ENCODE measurements at places on chromosomes 13 and 19. TPM values are rescaled to one million over a fixed set of nuclear protein-coding genes. Genes with fewer than 3 reads are reported as not detected.
A peak's percentile ranks its signal among the peaks of the same experiment; 100 is the strongest.

- H3K27me3 ChIP-seq, result no peaks in the 10 kb centered on the region
- H3K4me3 ChIP-seq, result no peak overlapping the region
- H3K27ac ChIP-seq, result no peak overlapping the region
- no peak for DNase-seq
- H3K36me3 ChIP-seq, result no peaks in the 10 kb centered on the region
Observed at GRCh38 chr19:10977742-10978092, 16.9 kb downstream of the SMARCA4 start.

DNA sequence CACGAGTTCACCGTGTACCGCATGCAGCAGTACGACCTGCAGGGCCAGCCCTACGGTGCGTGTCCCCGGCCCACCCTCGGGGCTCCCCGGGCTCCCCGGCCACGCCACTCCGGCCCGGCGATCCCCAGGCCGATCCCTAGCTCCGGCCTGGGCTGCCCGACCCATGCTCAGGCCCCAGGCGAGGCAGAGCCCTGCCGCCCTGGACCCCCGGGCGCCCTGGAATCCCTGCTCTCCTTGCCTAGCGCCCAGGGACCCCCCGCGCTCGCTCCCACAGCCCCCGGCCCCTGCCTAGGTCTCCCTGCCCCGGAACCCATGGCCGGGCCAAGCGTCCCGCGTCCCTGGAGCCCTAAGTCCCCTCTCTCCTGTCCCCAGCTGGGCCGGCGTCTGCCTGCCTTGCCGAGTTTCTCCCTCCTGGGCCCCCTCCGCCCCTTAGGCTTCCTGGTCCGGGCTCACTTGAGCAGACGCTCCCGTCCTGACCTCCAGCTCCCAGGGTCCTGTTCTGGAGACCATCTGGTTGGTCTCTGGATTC, 494 bp downstream of the NCLN start:
- peak overlapping the region; percentile 88 for H3K27ac ChIP-seq
- H3K4me3 ChIP-seq, result peak overlapping the region; percentile 99
- H3K27me3 ChIP-seq, result no peaks in the 10 kb centered on the region
- no peaks in the 10 kb centered on the region for H3K36me3 ChIP-seq
- DNase-seq, result no peak

- H3K4me1 ChIP-seq, result no peaks in the 10 kb centered on the region
- DNase-seq, result no peak
- no peaks in the 10 kb centered on the region for H3K36me3 ChIP-seq
Observed at GRCh38 chr13:73861136-73861535, 273.1 kb downstream of the KLF12 start.

DNA sequence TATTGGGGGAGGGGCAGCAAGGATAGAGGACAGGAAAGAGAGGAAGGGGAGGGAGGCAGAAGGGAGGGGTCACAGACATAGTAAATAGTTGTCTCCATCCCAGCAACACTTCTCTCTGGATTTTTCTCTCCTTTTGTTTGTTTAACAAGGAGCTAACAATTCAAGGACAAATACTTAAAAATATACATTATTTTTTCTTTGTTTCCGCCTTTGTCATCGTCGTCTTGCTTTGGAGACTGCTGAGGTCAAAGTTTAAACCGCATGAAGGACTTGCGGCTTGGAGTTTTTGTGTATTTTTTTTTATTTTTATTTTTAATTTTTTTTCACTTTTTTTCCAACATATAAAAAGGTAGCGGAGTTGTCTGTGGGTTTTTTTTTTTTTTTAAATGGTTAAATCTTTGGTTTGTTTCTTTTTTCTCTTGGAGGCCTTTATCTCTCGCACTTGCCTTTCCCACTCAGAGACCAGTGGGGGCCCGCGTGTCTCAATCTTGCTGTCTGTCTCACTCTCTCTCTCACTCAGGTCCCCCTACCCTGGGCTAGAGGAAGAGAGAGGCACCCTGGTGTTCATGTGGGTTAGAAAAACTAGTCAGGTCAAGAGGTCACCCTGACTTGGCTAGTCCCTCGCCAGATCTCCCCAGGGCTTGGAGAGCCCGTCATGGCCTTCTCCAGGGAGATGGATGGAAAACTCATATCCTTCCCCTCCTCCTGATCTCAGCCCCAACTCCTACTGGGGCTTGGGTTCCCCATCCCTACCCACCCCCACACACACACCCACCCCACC, 11.0 kb downstream of the ZNF574 start:
- no peak overlapping the region for H3K27ac ChIP-seq
- no peaks in the 10 kb centered on the region for H3K27me3 ChIP-seq
- no peak overlapping the region for H3K4me3 ChIP-seq
- DNase-seq, result no peak
- H3K4me1 ChIP-seq, result no peaks in the 10 kb centered on the region
- no peaks in the 10 kb centered on the region for H3K36me3 ChIP-seq

FUT1 gene
- total RNA-seq, result 3.9 TPM

Data from uterus (tissue), 4 donors.